ENCODE measurements at places on chromosomes 13 and 19.

- no peak for DNase-seq
Measured at GRCh38 chr13:45215392-45216077, 14.7 kb upstream of the KCTD4 start.

- DNase-seq, result no peak
Measured at GRCh38 chr13:43074824-43075510, 51.6 kb downstream of the DNAJC15 start.

DNA sequence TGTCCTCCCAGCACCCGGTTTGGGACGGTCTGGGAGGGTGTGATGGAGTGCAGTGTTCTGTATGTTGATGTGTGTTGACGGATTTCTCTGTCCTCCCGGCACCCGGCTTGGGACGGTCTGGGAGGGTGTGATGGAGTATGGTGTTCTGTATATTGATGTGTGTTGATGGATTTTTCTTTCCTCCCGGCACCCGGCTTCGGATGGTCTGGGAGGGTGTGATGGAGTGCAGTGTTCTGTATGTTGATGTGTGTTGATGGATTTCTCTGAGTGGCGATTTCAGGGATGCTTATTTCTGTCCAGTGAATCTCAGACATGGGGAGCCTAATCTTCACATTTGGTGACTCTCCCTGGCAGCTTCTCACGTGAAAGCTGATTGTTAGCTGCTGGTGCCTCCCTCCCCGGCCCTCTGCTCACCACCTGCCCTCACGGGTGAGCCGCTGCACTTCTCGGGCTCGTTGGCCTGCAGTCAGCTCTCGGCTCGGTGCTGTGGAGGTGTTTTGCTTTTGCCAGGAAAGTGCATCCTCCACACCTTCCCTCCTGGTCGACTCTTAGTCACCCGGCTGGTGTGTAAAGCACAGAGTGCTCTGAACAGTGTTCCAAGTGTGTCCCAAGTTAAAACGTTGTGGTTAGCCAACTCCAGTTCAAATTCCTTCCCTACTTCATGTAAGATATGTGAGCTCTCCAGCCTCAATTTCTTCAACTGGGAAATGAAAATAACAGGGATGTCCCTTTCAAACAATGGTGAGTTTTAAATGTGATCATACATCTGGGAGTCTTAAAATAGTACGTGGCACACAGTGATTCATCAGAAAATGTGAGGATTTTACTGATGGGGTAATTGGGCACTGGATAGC, 54.6 kb downstream of the ATP11A start:
- DNase-seq, result no peak

DNA sequence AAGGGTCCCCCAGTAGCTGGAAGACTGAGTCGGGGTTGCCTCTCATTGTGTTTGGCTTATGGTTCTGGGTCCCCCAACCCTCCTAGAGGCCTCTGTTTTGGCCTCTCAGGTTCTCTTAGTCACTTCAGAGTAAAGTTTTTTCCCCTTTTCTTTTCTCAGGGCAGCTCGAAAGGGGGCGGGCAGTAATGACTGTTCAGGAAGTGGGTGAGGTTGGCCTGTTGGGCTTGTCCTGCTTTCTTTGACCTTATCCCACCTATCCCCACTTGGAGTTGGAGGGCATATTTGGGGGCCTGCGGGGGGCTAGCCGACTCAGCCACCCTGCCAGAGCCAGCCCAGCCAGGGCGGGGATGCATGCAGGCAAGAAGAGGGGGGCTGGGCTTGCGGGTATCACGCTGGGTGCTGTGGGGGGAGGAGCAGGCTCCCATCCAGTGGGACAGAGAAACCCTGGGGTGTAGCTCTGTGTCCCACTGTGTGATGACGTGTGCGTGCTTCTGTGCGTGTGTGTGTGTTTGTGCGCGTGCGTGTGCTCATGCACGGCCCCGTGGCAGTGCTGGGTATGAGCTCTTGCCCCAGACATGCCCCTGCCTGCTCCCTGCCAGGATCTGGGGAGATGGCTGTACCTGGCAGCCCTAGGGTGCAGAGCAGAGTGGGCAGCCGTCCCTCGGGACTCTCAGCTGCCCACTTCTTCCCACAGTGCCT, 1.4 kb downstream of the CIC start:
- peak; percentile 53 for DNase-seq

DNA sequence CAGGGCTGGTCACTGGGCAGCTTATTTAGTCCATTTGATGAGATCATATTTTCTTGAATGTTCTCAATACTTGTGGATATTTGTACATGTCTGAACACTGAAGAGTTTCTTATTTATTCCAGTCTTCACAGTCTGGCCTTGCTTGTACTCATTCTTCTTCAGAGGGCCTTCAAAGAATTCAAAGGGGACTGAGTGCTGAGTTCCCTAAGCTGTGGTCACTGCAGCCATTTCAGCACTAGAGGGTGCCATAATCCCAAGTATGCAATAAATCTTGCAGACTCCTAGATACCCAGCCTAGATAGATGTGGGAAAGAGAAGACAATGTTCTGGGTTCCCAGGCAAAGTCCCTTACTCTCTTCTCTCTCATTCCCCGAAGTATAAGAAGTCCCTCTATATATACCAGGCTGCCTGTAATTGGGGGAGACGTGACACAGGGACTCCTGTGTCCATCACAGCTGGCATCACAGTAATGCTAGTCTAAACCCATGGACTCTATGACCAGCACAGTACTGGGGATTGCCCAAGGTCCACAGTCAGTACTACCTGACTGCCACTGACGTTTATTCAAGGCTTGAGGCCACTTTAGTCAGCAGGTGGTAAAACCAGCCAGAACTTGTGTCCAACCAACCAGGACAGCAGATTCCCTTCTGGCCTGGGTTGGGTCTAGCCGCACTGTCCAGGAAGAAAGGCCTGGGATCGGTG, 8.9 kb upstream of the VN1R1 start:
- no peak for DNase-seq

Data from stimulated activated CD4-positive, alpha-beta T cell treated with anti-CD3 and anti-CD28 coated beads, Interleukin-2, amount 100 ng/mL, for 48 hours (primary cell).